ENCODE measurements at places on chromosomes 11 and 22.

DNA sequence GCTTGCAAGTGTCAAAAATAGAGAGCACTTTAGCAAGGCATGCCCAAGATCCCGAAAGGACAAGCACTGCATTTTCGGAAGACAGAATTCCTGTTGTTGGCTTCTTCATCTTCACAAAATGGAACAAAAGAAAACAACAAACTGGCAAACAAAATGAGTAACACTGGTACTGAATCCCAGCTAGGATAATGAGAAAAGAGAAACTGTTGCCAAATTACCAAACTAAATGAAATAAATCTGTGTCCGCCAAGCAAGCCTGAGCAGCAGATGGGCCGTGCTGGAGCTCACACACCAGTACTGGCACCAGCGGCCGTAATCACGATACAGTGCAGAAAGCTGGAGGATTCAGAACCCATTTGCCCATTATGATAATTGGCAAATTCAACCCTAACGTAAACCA lies 30.6 kb downstream of the TUB start:
- no peak for DNase-seq

DNA sequence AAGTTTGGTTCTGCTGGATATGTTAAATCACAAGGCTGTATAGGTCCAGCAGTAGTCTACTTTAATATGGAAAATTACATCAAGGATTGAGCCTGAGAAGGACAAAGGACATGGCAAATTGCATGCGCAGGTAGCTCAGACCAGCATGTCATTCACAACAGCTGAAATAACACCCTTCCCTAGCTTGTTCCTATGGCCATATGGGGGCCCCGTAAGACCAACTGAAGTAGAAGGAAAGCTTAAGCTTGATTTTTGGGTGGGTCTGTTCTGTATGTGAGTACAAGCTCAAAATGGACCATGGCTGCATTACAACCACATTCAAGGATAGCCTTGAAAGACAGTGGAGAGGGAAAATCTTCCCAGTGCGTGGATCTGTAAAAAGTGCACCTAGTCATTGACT lies 20.6 kb upstream of the PDE3B start:
- no peak for DNase-seq

GRCh38 chr11:37946155-37946766 lies 1348.2 kb upstream of the RAG2 start:
- DNase-seq, result no peak

DNA sequence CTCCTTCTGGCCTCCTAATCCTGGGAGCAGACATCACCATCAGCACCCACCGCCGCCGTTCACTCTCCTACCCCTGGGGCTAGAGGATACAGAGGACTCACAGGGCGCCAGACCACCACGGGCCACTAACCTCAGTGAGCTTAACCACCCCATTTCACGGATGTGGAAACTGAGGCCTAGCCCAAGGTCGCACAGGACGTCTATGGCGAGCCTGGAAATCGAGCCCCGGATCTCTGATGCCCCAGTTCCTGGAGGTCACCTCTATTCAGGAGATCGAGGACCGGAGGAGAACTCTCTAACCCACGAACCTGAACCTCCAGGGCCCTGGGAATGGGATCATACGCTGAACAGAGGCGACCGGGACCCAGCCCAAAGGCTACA lies 349 bp downstream of the TIMM10 start:
- DNase-seq, result no peak

DNA sequence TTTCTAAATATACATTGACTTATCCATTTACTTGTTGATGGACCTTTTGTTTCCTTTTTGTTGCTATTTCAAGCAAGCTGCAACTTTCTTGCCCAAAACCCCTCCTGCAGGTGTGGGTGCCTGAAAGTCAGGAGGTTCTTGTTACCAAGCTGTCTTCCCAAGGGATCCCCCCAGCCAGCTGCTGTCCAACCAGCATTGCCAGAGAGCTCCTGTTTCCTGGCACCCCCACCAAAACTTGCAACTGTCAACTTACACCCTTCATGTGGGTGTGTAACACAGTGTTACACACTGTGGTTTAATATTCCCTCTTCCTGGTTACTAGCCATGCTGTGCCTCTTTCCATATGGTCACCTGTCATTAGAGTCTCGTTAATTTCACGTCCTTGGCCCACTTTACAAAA lies 1.6 kb upstream of the KRTAP5-1 start:
- DNase-seq, result no peak

DNA sequence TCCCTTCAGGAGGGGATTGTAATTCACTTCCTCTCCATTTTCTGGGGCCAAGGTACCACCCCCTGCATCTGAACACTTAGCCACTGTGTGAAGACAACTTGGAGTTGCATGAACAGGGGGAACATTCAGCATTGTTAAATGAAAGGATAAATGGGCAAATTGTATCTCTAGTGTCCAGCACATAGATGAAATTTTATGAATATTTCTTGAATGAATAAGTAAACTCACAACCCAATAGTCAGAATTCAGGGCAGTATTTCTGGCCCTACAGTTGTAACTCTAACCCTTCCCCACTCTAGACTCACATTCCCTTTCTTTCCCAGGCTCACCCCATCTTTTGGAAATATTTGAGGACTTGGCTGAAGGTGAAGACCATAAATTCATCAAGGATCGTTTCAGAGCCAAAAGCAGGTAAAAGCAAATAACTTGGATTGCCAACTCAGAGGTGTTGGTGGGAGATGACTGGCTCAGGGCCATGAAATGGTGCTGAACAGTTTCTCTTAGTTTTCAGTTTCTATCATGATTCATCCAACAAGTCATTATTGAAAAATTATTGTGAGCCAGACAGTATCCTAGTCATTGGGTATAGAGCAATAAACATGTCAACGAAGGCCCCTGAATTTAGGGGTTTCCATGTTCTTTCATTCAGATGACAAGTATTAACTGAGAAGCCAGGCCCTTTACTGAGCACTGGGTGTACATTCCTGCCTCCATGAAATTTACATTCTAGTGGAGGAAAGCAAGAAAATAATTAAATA lies 33.3 kb upstream of the ZC3H12C start:
- DNase-seq, result no peak

GRCh38 chr11:34926101-34926830 lies 9.8 kb downstream of the PDHX start:
- no peak for DNase-seq

DNA sequence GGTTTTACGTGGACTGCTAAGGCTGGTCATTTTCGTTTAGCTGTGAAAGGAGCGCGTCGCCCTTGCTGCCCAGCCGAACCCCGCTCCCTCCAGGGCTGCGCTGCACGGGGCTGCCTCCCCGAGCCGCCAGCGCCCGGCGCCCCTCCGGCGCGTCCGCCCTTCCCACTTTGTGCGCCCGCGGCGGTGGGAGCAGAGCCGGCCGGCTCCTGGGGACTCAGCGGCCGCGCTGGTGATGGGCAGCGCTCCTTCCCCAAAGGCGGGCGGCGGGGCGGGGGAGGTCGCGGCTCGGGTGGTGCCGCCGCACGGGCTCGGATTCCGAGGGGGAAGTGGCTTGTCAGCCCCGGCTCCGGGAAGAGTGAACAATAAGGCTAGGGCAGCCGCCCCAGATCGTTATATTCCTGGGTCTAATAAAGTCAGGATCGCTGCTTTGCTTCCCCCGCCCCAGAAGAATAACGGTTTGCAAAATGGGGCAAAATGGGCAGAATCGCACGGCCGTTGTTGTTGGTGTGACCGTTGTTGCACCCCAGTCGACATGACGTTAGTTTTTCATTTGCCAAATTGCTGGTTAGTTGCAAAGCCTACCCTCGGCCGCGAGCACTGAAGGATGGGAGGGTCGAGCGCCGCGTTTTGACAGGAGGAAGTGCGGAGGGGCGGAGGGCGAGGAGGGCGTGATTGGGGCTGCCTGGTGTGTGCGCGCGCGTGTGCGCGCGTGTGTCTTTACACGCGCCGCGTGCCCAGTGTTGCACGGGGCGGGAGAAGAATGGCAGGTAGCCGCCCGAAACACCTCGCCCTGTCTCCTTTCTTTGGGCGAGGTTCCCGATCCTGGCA lies 745 bp downstream of the NCAM1 start:
- DNase-seq, result no peak

DNA sequence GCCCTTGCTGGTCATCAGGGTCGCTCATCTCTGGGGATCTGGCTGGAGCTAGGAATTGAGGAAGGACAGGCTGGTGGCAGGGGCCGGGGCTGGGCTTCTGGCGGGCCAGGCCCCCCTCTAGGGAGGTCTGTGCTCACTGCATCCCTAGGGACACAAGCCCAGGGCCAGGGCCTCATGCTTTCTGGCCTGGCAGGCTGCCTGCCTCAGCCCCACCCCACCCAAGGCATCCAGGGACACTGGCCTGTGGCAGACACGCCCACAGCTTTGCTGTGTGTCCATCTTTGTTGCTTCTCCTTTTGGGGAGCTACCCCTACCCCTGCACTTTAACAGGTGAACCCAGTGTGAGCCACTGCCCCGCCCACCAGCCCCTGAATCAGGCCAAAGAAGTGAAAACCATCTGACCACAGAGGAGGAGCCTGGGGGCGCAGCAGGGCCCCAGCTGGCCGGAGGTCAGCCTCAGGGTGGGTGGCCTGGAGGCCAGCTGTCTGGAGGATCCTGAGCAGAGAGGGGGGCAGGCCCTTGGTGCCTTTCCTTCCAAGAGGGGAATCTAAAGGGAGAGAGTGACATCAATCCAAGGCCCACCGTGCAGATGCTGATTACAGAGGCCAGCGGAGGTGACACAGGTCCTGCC lies 26.8 kb upstream of the CELSR1 start:
- no peak for DNase-seq

DNA sequence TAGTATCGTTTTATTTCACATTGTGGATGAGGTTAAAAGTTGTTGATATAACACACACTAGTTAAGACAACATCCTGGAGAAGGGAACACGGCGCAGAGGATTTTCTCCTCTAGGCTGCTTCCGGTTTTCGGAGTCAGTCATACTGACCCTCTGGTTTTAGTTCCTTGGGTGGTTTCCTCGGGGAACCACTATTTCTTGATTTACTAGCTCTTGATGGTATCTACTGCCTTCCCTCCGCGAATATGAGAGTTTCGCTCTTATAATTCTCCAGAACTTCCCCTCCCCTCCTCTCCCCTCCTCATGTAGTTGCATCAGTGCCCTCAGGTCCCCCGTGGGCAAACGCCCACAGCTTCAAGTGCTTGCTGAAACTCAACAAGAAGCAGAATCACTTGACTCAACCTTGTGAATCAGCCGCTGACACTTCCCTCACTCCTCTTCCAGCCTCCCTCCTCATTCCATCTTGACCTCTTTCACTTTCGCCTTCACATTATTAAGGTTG lies 15.9 kb upstream of the APOBEC3A start:
- DNase-seq, result no peak

GRCh38 chr11:27485930-27486773 lies 13.6 kb upstream of the LGR4 start:
- no peak for DNase-seq

DNA sequence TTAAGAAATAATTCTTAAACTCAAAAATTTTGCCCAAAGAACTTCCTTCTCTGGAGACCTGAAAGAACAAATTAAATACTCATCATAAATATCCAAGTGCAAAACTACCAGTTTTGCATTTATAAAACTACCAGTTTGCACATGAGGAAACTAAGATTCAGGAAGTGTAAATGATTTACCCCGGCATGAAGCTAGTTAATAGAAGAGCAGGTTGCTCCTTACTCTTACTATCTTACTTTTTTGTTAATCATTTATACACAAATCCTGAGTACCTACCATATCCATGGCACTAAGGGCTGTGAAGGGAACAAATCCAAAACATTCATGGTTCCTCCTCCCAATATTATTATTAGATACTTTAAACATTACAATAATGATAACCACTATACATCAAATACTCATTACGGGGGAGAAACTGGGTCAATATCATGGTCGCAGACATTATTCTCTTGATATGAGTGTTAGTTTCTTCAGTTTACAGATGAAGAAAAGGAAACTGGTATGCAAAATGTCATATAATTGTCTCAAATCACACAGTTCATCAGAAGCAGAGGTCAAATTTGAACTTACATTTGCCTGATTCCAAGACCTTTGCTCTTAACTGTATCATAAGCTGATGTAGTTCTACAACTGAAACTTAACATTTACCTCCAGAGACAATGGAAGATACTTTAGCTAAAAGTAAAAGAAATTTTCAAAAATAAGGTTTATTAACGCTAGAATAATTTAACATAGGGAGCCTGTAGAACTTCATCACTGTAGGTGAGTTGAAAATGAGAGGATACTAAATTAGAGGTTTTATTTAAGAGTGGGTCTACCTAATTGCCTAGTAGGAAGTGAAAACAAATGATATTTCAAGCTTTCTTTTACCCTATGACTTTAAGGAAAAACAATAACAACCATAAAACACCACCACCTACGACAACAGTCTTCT lies 74.5 kb downstream of the FAM76B start:
- no peak for DNase-seq

- DNase-seq, result no peak
These were observed 7.8 kb downstream of the LARGE2 start for GRCh38 chr11:45930031-45930794.

DNA sequence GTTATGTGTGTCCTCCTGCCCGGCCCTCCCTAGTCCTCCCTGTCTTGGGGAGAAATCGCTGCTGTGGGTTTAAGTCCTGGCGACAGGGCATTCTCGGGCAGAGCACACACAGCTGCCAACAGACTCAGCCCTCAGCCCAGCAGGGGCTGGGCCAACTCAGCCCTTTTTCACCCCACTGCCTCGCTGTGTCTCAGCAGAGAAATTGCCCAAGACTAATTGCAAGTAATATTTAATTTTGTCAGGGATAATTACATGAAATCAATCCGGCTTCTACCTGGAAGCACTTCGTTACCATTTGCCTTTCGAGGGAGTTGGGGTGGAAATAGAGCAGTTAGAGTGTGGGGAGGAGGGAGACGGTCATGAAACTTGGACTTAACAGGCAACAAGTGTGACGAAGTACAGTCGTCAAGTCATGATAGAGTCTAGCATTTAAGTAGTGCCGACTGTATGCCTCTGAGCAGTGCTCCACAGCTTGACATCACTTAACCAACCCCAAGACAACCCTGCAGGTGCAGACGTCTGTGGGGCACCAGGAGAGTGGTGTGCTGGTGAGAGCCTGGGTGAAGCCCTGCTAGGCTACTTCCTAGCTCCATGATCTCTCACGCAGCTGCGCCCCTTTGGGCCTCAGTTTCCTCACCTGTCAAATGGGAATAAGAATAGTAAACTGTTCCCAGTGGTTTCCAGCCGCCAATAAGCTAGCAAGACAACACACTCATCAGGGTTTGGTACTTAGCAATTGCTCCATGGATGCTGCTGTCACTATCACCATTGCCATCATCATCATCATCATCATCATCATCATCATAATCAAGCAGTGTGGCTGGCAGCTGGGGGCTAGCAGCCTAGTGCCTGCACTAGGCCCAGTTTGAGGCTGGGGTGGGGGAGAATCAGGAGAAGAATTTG lies 29.2 kb downstream of the MN1 start:
- no peak for DNase-seq

Measured in keratinocyte (primary cell).